ENCODE measurements at places on chromosomes 13 and 19. TPM values are rescaled to one million over a fixed set of nuclear protein-coding genes. Genes with fewer than 3 reads are reported as not detected.

DNA sequence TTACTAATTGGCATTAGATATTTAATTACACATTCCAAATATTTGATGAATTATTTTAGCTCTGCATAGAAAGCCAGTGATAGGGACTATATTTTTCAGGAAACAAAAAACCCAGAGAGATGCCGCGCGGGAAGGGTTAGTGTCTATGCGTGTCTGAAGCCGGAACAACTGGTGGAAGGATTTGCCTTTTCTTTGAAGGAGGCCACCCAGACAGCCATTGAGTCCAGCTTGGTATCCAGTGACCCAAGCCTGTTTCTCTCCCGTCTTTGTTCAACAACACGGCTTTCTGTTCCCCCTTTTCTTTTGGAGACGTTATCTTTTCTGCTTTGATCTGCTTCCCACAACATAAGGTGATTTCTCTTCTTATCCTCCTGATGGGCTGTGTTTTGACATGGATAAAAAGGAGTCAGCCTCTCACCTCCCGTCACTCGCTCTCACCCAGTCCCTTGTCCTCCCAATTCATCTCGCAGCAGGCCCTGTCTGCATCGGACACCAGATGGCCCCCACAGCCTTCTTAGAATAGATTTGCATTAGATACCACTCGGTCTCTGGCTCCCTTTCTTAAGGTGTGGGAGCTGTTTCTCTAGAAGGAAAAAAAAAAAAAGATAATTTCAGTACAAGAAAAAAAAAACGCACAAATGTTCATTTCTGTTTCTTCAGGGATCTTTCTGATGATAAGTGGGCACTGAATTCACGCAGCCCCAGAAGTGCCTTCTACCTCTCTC lies 361.8 kb downstream of the ZNF536 start:
- no peak for DNase-seq

- DNase-seq = no peak
Observed at GRCh38 chr13:41919741-41920487, 41.0 kb downstream of the VWA8 start.

DNA sequence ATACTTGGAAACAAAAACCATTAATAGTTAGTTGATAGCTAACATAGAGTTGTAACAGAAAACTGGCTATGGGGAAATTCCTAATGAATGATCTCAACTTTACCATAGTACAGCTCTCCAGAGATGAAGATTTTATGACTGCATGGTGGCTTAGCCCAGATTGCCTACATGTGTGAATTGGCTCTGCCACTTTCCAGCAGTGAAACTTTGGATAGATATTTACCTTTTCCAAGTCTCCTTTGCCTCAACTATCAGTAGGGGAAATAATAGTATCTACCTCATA lies 161.1 kb downstream of the LACC1 start:
- no peak for DNase-seq

DNA sequence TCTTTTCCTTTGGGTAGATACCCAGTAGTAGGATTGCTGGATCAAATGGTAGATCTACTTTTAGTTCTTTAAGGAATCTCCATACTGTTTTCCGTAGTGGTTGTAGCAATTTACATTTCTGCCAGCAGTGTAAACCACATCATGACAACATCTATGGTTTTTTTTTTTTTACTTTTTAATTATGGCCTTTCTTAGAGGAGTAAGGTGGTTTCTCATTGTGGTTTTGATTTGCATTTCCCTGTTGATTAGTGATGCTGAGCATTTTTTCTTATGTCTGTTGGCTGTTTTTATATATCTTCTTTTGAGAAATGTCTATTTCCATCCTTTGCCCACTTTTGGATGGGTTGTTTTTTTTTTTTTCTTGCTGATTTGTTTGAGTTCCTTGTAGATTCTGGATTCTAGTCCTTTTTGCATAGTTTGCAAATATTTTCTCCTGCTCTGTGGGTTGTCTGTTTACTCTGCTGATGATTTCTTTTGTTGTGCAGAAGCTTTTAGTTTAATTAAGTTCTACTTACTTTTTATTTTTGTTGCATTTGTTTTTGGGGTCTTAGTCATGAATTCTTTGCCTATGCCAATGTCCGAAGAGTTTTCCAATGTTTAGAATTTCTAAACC lies 38.8 kb downstream of the TDRD3 start:
- DNase-seq = no peak

DNA sequence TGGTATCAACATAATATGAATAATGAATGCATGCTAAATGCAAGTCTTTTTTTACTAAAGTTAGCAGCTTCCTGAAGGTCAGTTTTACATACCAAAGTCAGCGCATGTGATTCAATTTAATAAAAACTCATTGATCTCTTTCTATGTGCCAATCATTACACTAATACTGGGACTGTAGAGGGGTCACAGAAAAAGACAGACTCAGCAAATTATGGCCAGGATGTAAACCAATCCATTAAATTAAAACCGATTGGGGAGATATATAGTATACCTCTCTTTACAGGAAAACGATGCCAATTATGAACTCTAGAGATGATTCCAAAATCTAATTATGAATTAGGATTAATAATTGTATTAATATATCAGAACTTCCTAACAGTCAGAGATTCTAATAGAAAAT lies 624.4 kb upstream of the PCDH20 start:
- no peak for DNase-seq

FGF9 gene
- total RNA-seq = 1.2 TPM

DNA sequence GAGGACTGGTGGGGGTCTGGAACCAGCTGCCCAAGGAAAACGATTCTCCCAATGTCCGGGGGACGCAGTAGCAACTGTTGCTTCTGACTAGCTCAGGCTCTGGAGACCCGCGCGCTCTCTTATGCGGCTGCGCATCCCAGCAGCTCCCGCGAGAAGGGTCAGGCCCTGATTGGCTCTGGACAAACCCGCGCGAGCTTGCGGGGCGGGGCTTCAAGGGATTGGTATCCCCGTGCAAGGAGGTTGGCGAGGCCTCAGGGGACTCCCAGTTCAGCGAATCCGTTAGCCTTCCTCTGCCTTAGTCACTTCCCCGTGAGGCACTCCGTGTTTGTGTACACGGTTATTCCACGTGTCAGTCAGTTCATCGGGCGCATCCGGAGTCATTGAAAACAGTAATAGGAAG lies 20.2 kb downstream of the SIGLECL1 start:
- DNase-seq = no peak

LSM4 gene
- total RNA-seq = 116 TPM

DNA sequence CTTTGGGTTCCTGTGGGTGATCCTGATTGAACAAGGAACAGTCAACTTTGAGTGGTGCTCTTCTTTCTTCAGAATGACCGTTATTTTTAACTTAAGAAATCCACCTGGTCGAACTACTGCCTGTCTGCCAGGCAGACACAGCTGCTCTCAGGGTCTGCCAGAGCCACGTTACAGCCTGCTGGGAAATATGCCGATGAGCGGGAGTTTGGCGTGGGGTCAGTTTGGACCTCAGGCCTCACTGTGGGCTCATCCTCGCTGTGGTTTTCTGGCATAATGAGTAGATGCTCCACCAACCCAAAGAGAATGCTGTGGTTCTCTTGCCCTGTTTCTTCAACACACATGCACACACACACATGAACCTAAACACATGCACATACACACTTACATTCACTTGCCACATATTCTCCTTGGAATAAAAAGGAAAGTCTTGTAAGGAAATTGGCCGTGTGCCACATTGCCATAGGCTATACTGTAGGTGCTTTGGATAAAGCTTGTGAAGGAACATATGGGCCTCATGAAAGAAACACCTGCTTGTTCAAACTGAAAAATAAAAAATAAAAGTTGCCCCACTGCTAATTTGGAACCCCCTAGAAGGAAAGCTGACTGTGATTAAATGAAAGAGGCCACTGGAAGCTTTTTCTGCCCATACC lies 598.7 kb upstream of the KLF12 start:
- no peak for DNase-seq

DNA sequence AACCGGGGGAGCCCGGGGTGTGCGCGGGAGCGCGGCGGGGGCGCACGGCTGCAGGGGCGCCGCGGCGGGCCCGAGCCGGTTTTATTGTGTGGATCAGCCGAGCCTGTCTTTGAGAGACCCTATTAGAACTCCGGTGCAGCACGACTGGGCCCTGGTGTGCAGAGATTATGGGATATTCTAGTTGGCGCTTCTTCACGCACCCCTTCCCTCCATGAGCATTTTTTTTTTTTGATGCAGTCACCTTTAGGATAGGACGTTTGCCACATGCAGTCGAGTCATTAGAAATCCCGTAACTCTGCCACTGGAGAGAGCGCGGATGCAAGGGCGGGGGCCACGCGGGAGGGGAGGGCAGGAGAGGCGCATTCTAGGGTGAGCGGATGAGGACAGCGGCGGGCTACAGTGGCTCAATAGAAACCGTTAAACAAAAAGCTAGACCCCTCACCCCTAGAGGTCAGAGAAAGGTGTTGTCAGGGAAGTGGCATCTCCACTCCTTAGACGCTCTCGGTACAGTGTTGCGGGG lies 3.7 kb downstream of the FGF9 start:
- DNase-seq = no peak

ICAM5 gene
- 0.23 TPM for total RNA-seq

RNF225 gene
- not detected for total RNA-seq

DNA sequence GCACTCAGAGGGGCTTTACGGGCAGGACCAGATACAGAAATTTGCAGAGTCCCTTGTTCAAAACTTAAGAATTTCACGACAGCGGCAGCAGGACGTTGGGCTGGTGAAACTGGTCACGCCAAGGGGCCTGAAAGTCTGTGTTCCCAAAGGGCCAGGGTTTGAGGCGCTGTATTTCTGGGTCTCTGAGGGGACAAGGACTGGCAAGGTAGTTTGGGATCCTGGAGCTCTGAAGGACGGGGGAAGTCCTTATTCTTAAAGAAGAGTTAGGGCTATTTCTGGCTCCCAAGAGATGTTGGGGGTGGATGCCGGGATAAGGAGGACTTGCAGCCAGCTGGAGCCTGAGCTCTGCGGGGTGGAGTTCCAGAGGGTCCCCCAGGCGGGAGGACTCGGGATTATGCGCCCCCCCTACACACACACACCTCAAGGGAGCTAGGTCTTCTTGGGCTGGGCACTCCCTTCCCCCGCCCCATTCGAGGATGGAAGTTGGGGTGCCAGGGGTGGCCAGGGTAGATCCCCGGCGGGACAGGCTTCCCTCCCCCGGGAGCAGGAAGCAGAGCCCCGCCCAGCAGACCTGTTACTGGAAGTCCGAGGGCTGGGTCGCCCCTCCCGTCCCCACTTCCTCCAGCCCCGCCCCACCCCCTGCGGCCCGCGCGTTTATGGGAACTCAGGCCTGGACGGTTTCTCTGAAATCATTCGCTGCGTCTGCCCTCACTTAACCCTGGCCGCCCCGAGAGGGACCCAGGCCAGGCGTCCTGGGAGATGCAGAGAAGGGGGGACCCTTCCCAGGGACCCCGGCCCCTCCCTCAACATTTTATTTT lies 5.6 kb downstream of the BCL3 start:
- peak; percentile 99 for DNase-seq

- DNase-seq = no peak
Observed at GRCh38 chr19:40279120-40279551, 6.0 kb downstream of the AKT2 start.

- no peak for DNase-seq
Observed at GRCh38 chr13:79246578-79246949, 159.5 kb downstream of the RBM26 start.

GRCh38 chr13:92896842-92897241 lies 329.8 kb upstream of the GPC6 start:
- no peak for DNase-seq

DNA sequence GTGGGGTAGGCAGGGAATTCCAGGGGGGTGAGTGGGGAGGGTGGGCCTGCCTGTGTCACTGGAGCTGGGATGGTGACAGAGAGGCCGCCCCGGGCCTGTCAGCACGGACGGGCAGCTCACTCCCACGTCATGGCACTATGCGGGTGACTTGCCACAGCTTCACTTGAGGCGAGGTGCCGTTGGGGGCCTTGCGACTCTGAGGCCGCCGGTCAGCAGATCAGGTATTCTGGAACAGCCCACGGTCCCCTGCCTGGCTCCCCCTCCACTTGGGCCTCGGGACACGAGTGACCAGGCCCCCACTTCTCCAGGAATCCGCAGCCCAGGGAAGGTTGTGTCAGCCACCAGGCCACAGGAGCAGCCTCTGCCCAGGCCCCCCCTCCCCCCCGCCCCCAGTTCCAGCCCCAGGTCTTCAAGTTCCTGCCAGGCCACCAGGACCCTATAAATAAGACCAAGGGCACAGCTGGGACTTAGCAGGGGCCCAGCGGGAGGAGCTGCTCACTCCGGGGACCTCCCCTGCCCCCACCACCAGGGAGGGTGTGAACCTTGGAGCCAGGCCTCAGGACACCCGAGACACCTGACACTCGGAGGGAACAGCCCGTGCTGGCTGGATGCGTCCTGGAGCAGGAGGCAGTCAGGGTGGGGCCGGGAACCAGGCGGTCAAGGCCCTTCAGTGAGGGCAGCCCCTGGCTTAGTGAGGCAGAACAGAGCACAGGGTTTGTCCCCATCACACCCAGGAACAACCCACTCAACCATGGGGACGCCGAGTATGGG lies 2.7 kb upstream of the MIDN start:
- no peak for DNase-seq

DNA sequence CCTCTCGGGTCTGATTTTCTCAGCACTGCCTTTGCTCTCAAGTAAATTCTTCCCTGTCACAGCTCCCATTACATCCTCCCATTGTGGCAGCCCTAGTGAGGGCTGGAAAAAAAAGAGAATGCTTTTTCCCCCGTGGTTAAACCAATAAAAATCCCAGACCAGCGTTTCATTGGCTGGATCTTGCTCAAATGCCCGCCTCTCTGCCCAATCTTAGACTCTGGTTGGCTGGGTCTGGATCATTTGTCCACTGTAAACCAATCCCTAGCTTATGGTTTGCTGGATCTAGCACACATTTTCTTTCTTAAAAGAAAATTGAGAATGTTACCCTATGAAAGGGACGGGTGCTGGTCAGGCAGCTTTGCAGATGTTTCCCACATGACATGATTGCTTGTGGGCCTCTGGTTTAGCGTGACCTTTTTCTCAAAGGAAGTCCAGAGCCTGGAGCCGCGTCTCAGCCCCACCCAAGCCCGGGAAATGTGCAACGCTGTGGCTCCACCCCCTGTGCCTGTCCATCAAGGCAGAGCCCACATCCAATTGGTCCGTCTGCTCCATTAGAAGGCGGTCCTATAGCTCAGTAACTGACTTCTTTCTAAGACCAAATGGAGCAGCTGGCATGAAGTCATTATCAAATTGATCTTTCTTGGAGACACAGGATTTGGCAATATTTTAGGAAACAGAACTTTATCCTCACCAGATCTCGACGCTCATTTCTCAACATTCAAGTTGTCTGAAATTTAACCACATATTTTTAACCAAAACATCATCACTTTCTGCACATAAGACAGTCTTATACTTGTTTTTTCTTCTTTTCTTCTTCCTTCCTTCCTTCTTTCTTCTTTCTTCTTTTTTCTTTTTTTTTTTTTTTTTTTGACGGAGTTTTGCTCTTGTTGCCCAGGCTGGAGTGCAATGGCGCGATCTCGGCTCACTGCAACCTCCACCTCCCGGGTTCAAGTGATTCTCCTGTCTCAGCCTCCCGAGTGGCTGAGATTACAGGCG lies 2.6 kb upstream of the MCEMP1 start:
- peak; percentile 93 for DNase-seq

UGGT2 gene
- total RNA-seq = 20.5 TPM

GRCh38 chr13:94033098-94033497 lies 446.4 kb downstream of the DCT start:
- DNase-seq = no peak

GRCh38 chr19:8611391-8611876 lies 919 bp upstream of the ADAMTS10 start:
- no peak for DNase-seq

RXFP2 gene
- total RNA-seq = not detected

ZNF420 gene
- 8.5 TPM for total RNA-seq

KLHL1 gene
- total RNA-seq = not detected

- no peak for DNase-seq
Observed at GRCh38 chr19:30862876-30863275, 486.4 kb downstream of the TSHZ3 start.

GRCh38 chr13:99051768-99052455 lies 74.0 kb upstream of the DOCK9 start:
- DNase-seq = no peak
